ENCODE measurements at places on chromosomes 2 and 18. TPM values are rescaled to one million over a fixed set of nuclear protein-coding genes. Genes with fewer than 3 reads are reported as not detected.

DNA sequence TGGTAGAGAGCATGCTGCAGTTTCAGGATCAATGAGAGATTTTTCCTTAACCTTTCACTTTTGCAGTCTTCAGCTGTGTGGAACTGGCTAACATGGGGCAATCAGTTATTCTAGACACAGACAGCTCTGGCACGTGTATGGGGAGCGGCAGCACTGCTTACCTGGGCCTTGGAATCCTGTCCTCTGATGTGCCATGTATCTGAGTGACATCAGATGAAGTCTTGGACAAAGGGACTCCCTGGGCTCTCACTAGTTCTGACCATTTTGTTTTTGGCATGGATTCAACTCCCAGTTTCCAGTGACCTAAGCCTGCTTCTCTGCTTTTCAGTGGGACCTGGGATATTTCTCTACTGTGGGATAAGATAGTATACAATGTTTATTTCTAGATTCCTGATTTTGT, 54.3 kb downstream of the RNF144A start:
- DNase-seq = no peak

The CCDC74B gene
- 4.8 TPM for polyA plus RNA-seq

The PLGLB2 gene
- 0.76 TPM for polyA plus RNA-seq

DNA sequence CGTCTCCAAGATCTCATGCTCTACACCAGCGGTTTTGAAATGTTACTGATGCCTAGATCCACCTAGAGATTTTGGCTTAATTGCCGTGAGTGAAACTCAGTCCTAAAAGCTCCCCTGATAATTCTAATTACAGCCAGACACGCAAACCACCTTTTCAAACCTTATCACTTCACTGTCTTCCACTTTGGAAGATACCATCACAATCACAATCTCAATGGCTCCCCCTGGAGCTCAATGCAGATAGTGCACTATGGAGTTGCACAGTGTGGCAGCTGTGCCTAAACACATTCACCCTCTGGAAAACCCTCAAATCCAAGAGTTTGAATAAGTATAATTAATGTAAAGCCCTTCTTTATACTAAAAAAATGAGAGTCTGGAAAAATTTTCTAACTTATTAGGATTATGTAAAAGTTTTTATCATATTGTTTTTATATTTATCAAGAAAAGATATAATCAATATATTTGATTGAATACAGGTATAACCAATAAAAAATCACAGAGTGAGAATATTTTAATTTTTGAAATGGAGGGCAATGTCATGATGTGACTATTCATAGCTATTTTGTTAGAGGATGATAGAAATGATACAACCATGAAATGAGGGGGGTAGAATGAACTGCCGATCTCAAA, 102.9 kb upstream of the SLC8A1 start:
- DNase-seq = peak; percentile 6

GRCh38 chr2:186835628-186836027, 13.3 kb downstream of the ZSWIM2 start:
- no peak for DNase-seq

The MFSD6 gene
- 14.3 TPM for polyA plus RNA-seq

DNA sequence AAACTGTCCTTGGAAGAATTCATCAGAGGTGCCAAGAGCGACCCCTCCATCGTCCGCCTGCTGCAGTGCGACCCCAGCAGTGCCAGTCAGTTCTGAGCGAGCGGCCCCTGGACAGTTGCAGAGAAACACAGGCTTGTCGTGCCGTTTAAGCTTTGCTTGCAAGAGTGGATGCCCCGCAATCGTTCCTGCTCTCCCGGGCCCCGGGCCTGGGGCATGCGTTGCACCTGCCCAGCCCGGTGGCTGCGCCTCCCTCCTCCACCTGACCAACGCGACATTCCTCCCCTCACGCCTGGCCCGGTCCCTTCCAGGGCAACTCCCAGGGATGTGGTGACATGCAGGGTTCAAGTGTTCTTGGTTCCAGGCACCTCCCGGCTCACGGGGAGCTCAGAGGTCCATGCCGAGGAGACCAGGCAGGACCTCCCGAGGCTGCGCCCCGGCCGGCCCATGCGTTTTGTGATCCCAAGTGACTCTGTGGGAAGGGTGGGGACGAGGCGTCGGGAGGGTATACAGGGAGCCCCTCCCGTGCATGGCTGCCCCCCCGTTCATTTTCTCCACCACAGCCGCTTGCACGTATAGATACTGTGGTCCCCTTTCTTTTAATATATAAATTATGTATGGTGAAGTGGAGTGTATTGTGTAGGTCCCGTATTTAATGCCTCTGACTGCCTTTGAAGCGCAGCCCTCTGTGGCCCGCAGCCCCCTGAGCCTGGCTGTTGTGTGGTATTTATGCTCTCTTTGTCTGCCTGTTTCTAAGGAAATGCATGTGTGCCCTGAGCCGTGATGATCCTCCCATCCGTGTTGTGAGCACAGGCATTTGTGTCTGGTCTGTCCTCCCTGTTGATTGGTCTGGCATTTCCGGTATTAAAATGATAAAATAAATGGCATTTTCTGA, 21.2 kb downstream of the ODC1 start:
- no peak for DNase-seq

All from A549 (cell line).